Cortex of kidney (tissue), 1 donor: ENCODE measurements at places on chromosomes 6 and 20.

DNA sequence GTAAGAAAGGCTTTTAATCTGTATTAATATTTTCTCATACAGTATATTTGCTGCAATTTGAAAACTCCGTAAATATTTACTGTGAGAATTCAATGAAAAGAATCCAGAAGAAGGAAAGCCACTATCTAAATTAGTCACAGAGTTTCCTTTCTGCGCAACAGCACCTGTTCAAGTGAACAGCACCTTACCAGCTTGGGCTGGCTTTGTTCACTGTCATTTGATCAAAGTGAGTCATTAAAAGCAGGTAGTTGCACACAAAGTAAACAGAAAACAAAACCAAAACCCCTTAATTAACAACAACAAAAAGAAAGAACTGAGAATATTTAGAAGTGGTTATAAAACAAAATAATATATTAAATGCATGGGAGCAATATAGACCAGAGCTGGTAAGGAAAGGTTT, 12.8 kb downstream of the SMLR1 start:
- DNase-seq = no peak

DNA sequence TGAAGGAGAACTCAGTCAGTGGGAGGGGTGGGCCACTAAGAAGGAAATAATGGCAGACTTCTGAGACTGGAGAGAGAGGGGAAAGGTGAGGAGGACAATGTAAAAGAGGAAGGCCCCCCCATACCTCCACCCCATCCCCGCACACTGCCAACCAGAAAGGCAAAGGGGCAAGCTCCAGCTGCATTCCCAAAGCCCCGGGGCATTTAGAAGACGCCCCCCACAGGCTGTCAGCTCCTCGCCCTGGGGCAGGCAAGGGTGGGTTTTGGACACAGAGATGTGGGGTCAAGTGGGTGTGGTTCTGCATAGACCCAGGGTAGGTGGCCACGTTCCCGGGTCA, 20.8 kb upstream of the SLC22A7 start:
- DNase-seq = no peak

DNA sequence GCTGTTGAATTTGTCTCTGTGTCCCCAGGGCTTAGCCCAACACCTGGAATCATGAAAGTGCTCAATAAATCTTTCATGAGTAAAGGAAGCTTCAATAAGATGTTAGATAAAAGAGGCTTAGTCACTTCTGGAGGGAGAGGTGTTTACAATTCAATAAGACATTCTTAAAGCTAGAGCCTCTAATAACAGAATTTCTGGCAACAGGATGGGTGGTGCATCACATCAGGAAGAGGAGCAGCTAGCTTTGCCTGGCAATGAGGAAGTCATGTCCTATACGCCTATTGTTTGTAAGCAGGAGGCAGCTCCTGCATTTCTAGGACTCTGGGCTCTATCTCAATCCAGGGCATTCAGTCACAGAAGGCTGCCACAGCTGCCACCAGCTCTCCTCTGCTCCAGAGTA, 638.5 kb downstream of the EPM2A start:
- DNase-seq = no peak

DNA sequence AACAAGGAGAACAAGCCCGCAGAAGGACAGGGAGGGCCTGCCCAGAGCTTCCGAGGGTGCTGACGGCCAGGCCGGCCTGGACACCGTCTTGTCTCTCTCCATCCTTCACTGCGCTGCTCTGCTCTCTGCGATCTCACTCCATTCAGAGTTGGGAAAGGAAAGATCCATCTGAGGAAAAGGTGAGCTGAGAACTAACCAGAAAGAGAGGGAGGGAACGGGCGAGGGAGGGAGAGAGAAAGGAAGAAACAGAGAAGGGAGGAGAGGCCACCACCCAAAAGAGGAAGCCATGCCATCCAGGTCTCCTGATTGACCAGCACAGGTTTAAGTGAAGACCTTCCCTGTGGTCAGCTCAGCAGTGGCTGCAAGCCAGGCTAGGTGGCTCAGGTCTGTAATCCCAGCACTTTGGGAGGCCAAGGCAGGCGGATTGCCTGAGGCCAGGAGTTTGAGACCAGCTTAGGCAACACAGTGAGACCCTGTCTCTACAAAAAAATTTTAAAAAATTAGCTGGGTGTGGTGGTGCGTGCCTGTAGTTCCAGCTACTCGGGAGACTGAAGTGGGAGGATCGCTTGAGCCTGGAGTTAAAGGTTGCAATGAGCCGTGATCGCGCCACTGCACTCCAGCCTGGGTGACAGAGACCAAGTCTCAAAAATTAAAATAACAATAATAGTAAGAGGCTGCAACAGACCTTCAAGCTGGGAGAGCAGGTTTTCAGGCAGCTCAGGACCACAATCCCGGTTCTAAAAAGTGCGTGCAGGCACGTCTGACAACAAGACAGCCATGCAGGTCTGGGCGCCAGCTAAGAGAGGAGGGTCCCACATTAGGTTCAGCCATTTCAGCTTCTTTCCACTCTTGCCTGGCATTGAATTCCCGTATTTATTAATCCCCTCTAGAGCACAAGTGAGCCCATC, 34.2 kb upstream of the DLGAP4 start:
- no peak for DNase-seq

DNA sequence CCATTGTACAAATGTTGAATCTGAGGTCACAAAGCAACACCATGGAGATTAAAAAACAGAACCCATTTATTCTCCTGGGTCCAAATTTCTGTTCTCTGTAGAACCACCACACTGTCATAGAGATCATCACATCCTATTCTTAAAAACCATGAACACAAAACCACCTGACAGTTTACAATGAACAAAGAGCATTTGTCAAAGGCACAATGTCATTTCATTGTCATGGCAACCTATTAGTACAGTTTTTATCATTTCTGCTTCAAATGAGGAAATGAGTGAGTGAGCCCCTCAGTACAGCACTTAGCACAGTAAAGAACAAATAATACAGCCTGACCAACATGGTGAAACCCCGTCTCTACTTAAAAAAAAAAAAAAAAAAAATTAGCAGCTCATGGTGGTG, 23.1 kb upstream of the LAMP5 start:
- no peak for DNase-seq

DNA sequence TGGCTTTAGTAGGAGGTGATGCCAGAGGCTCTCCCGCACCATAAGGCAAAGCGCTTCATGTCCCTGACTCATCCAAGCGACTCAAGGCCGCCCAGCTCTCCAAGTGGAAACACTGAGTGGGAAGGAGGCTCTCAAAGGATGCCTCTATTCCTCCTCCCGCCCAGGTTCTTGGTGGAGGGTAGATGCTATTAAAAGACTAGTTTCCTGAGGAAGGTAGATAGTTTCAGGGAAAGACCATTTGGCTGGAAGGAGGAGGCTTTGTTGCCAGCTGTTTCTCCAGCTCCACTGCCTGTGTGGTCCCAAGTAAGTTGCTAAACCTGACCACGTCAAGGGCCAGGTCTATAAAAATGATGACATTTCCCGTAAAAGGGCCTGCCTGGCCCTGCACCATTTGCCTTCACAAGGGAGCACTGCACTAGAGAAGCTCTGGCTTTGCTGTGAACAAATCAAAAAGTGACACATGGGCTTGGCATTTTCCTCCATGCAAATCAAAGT, 48.2 kb downstream of the GMDS start:
- DNase-seq = no peak

GRCh38 chr20:57023997-57024396, 242.4 kb downstream of the BMP7 start:
- no peak for DNase-seq

GRCh38 chr20:53028337-53029007, 56.3 kb downstream of the TSHZ2 start:
- no peak for DNase-seq

DNA sequence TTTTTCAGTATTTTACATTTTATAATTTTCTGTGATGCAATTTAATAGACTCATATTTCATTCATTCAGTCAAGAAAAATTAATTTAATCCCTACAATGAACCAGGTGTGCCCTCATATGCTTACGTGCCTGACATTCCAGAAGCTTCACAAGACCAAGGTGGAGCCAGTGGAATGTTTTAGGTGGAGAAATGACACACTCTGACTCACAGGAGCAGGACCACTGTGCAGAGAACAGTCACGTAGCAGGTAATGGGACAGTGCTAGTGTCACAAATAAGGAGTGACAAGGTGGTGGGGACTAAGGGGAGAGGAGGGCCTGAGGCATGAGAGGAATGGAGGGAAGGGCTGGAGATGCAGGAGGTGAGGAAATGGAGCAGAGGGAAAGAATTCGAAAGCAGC, 37.0 kb upstream of the HLA-G start:
- no peak for DNase-seq

- DNase-seq = no peak
These were observed 3.6 kb upstream of the SLC52A3 start for GRCh38 chr20:771741-772464.

GRCh38 chr6:22544476-22544875, 24.9 kb upstream of the HDGFL1 start:
- no peak for DNase-seq

GRCh38 chr20:48210111-48211027, 425.1 kb upstream of the SULF2 start:
- DNase-seq = no peak

DNA sequence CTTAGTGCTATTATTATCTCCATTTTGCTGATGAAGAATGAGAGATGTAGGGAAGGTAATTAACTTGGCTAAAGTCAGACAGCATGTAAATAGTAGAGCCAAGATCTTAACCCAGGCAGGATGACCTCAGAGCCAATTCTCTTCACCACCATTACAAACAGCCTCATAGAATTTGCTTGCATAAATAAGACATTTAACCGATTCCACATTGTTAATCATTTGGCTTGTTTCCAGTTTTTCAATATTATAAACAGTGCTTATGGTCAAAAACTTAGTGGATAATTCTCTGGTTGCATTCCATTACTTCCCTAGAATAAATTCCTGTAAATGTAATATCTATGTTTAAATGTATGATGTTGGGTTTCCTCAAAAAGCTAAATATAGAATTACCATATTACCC, 19.1 kb upstream of the PRDM1 start:
- DNase-seq = no peak

GRCh38 chr6:118893064-118893806, 717 bp upstream of the ASF1A start:
- no peak for DNase-seq

DNA sequence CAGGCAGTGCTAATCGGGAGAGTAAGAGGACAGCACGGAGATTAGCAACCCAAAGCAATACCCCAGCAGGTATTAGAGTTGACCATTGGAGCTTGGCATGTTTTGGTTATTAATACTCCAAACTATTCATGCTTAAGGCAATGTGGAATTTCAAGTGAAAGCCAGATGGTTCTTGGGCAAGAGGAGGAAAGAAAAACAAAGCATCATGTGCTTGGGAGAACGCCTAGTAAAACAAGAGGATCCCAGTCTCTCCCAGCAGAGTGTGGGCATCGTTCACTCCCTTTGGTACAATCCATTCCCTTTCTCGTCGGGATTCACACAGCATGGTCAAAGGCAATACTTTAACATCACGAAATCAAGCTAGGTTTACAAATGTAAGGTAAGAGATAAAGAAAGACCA, 349.8 kb downstream of the PRKN start:
- no peak for DNase-seq

DNA sequence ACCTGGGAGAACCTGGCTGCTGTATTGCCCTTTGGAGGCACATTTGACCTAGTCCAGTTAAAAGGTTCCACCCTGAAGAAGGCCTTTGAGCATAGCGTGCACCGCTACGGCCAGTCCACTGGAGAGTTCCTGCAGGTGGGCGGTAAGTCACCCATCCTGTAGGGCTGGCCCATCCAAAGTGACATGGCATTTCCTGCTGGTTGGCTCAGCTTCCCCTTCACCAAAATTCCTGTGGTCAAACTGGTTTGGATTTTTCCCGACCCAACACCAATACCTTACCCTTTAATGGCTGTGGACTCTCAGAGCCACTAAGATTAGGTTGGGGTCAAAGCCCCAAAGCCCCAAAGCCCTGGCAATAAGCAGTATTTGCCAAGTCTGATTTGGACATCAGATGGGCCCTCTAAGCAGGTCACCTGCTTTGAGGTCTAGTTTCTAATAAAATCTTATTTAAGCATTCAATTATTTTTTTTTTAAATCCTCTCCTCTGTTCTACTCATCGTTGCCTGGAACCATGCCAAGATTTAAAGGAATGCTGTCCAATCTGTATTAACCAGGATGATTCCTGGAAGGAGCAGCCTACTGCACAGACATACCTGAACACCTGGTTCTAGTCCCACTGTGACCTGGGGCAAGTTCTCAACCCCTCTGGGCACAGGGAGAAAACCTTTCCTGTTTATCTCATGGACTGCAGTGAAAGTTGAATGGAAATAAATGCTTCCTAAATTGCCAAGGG, 40.8 kb downstream of the NT5E start:
- DNase-seq = no peak

GRCh38 chr20:2922957-2923356, 49.7 kb downstream of the PTPRA start:
- DNase-seq = no peak

DNA sequence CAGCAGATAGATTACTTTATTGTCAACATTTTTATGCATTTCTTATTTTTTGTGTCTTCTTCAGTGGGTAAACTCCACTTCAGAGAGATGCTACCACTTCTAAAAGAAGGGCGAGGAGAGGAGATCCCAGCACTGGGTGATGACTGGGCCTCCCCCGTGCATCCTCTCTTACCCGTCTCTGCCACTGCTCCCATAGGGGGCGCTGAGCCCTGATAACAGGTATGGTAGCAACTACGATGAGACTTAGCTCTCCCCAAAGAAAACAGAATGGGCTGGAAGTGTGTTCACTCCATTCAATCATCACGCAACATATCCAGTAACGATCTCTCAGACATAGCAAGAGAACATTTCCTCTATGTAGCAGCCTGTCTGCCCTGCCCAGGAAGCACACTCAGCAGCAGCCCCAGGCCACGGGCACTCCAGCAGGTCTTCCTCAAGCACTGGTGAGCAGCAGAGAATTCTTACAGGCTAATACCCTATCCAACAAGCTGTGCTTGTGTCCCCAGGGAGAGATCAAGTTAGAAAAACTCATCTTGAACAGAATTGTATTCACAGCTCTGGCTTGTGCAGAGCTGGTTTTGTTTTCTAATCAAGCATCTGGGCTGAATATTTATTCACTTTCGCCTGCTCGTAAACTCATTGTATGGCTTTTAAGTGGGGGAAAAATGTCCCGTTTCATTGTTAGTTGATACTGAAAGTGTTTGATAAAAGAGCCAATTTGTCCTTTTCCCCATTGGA, 533.1 kb upstream of the CDH4 start:
- no peak for DNase-seq

GRCh38 chr6:22071270-22072041, 225.4 kb downstream of the PRL start:
- DNase-seq = no peak

- no peak for DNase-seq
These were observed 678.6 kb upstream of the CITED2 start for GRCh38 chr6:140052736-140053729.

GRCh38 chr6:160263196-160263939, 4.7 kb upstream of the SLC22A2 start:
- no peak for DNase-seq

- DNase-seq = no peak
These were observed 53.5 kb upstream of the UNC93A start for GRCh38 chr6:167237438-167238145.

DNA sequence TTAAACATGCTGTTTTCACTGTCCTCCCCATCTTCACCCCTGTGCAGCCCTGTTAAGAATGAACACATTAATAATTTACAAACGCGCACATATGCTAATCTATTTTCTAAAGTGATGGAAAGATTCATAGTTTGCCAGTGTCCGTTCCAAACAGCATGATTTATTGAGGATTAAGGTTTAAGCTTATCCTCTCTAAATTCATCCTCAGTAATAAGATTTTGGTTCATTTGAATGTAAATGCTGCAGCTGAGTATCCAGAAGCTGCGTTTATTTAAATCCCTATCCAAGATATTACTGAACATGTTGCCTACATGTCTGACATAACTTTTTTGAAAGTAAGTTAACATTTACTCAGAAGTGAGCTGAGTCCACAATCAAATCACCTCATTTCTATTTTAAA, 42.8 kb upstream of the FAM135A start:
- DNase-seq = no peak

GRCh38 chr6:47454713-47455396, 22.7 kb upstream of the CD2AP start:
- no peak for DNase-seq
